Left kidney (tissue), 8 donors: ENCODE measurements at places on chromosomes 3 and 15.
A peak's percentile ranks its signal among the peaks of the same experiment; 100 is the strongest.

- no peak for DNase-seq
Observed at GRCh38 chr3:113867506-113867905, 28.9 kb downstream of the GRAMD1C start.

DNA sequence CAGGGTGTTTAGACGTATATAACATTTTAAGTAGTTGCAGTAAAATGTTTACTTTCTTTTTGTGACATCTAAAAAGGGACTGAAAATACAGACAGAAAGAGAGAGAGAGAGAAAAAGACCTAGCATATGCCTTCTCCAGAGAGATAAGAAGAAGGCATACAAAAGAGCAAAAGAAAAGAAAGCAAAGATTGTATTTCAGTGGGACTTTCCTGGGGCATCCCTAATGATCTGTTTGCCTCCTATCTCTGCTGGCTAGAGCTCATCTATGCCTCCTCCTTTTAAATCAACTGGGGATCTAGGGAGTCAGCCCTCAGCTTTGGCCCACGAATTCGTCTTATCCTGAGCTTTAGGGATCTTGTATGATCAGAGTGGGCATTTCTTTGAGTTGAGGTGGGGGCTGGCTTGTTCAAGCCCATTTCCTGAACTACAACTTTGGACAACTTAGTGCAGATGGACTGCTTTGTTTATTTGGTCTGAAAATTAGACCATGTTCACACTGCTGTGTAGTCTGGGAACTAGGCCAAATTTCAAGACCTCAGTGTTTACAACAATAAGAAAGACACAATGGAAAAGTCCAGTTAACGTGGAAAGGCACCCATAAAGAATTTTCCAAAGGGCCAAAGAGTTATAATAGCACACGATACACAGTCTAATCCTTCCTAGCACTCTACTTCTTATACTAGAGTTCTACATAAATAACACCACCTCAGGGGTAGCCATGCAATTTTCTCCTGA, 61.0 kb downstream of the ATP8B4 start:
- DNase-seq, result no peak

DNA sequence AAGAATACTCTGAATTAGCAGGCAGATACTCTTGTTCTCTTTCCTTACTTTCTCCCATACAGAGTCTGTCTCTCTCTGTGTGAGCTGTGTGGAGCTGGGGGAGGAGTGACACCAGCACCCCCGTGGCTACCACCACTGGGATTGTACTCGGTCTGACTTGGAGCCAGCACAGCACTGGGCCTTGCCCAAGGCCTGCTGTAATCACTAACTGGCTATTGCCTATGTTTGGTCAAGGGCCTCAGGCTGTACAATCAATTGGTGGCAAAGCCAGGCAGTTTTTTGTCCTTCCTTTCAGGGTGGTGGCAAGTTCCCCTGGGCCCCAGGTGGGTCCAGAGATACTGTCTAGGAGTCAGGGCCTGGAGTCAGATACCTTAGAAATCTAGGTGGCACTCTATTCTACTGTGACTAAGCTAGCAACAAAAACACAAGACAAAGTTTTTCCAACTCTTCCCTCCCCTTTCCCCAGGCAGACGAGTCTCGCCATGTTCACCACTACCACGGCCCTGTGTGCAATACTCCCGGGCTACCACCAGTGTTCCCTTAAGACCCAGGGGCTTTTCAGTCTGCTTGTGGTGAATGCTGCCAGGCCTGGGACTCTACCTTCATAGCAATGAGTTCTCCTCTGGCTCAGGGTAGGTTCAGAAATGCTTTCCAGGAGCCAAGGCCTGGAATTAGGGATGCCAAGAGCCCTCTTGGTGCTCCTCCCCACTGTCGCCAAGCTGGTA, 151.8 kb downstream of the KCNAB1 start:
- DNase-seq, result no peak

- no peak for DNase-seq
Observed at GRCh38 chr15:70801109-70801508, 37.8 kb upstream of the UACA start.

DNA sequence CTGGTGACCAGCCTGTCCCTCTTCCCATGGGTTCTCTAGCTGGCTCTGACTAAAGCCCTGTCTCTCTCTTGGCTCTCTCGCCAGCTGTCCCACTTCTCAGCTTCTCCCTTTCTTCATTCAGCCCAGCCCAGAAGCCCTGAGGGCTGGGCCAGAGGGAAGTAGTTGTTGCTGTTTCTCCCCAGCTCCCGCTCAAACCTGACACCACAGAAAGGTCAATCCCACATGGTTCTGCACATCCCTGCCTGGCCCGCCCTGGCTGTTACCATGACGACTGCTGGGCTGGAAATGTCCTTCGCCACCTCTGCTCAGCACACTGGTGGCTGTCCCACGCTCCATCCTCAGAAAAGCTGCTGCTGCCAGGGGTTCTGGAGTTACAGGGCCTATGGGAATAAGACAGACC, 25.9 kb downstream of the CCDC32 start:
- peak; percentile 34 for DNase-seq
